ENCODE measurements at places on chromosomes 3 and 15. TPM values are rescaled to one million over a fixed set of nuclear protein-coding genes. Genes with fewer than 3 reads are reported as not detected.

GOLIM4 gene
- 65.2 TPM for total RNA-seq

MYO5C gene
- 15.8 TPM for total RNA-seq

CCDC9B gene
- total RNA-seq = 3.0 TPM

COLQ gene
- 10.5 TPM for total RNA-seq

QTRT2 gene
- 21.2 TPM for total RNA-seq

CHRNA5 gene
- 0.99 TPM for total RNA-seq

LDHAL6B gene
- not detected for total RNA-seq

C3orf38 gene
- total RNA-seq = 39.3 TPM

GOLGA6L22 gene
- total RNA-seq = not detected

EPHA3 gene
- 43.0 TPM for total RNA-seq

LRRC49 gene
- 32.5 TPM for total RNA-seq

GALNT15 gene
- total RNA-seq = 10.4 TPM

THAP10 gene
- 6.6 TPM for total RNA-seq

FES gene
- 13.3 TPM for total RNA-seq

Data from spinal cord (tissue), 10 donors.